ENCODE measurements at places on chromosomes 2 and 18. TPM values are rescaled to one million over a fixed set of nuclear protein-coding genes. Genes with fewer than 3 reads are reported as not detected.

The CNGA3 gene
- total RNA-seq = 0.06 TPM

The SP140L gene
- total RNA-seq = 3.0 TPM

The ALPP gene
- total RNA-seq = 5.3 TPM

The LIPT1 gene
- total RNA-seq = 3.9 TPM

The AMER3 gene
- not detected for total RNA-seq

The SCN9A gene
- total RNA-seq = 4.8 TPM
